ENCODE measurements at places on chromosomes 6 and 20.
A peak's percentile ranks its signal among the peaks of the same experiment; 100 is the strongest.

DNA sequence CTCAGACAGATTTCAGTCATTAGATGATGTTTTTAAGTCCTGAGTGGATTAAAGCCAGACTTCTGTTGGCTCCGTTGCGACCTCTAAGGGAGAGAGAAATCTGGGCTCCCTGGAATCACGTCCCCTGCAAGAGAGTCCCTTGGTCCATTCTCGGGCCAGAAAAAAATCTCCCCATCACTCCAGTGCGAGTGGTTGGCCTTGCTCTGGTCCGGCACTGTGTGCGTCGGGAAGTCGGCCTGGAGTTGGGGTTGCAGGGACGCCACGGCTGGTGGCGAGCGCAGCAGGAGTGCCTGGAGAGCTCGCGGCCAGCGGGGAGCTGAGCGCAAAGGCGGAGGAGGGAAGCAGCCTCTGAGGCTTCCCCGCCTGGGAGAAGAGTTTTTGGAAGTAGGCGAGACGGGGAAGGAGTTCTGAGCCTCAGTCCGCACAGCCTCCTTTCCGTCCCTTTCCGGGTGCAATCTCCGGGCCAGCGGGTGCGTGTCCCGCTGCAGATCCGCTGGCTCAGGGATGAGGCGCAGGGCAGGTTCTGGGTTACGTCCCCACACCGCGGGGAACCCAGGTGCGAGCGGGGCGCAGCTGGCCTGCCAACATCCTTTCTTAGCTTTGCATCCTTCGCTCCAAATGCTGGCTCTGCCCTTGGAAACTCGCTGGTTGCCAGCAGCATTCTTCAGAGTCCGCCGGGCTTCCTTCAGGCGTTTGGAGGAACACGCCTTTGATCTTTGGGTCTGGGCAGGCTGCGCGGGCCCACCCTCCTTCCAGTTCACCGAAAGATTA is 6.8 kb downstream of the TCF21 start:
- no peak for DNase-seq

DNA sequence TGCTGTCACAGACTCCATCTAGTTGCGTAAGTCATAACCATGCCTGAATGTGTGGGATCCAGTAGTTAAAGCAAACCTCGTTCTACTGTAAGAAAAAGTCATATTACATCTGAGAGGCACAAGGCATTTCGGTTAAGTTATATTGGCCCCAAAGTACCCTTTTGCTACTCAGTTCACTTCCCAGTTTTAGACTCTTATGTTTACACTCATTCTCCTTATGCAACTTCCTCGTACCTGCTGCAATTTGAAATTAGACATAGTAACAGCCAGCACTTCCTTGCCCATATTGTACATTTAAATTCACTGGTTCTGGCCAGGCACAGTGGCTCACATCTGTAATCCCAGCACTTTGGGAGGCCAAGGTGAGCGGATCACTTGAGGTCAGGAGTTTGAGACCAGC is 37.0 kb downstream of the PEX7 start:
- DNase-seq, result no peak

GRCh38 chr20:20038586-20038985 is 13.7 kb downstream of the CRNKL1 start:
- no peak for DNase-seq

DNA sequence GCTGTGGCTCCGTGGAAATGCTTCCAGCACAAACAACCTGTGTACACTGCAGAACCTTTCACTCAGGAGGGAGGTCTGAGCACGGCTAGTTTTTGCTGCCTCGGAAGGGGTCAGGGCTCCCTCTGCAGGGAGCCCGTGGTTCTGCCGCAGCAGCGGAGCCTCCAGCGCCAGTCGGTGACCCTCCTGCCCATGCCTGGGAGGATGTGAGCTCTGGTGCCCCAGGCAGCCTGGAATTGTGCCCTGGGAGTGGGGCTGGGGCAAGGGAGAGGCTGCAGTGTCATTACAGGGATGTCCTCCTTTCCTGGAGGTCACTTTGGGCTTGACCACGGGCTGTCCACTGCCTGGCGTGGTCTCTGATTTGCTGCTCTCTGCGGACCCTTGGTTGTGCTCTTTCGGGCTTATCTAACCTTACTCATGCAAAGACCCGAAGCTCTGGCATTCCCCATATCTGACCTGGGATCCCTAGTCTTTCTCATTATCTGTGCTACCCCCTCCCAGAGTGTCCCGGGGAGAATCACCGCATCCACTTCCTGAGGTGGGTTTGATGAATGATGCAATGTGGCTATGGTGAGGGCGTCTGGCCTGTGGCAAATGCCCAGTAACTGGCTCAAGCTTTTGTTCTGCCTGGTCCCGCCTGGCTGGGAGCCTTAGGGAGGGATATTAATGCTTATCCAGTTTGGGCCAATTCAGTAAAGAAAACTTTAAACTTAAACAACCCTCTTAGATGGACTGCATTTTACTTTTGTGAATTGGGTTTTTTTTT is 59.6 kb upstream of the TAGAP start:
- peak; percentile 30 for DNase-seq

- no peak for DNase-seq
Observed at GRCh38 chr6:119986934-119987549, 637.5 kb upstream of the MAN1A1 start.

DNA sequence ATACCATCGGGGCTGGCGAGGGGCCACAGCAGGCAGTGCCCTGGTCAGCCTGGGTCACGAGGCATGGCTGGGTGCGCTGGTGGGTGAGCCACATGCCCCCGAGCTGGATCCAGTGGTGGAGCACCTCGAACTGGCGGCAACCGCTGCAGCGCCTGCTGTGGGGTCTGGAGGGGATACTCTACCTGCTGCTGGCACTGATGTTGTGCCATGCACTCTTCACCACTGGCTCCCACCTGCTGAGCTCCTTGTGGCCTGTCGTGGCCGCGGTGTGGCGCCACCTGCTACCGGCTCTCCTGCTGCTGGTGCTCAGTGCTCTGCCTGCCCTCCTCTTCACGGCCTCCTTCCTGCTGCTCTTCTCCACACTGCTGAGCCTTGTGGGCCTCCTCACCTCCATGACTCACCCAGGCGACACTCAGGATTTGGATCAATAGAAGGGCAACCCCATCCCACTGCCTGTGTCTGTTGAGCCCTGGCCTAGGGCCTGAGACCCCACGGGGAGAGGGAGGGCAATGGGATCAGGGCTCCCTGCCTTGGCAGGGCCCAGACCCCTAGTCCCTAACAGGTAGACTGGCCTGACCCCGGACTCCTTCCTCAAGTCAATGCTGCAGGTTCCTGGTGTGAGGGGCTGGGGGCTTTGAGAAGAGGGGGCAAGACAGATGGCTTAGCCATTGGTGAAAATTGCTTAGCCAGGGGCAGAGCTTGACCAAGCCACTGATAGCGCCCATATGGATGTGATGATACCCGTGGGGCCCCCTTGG is 598 bp downstream of the TMEM239 start:
- no peak for DNase-seq

DNA sequence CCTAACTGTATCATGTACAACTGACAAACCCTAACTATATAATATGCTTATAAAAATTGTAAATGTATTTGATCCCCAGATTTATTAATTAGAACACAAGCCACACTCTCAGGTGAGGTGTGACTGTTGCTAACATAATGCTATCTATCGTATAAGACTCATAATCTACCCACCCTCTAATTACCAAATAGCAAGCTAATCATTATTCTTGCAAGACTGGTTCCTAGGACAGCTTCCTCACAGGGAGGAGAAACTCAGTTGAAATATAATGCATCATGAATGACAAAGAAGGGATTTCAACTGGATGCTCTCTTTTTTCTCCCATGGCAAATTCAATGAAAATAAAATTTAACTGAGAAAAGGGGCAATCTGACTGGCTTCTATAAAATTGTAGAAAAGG is 35.4 kb downstream of the ELOVL4 start:
- no peak for DNase-seq

All from NCI-H1105 (cell line).